ENCODE measurements at places on chromosomes 5 and 9. TPM values are rescaled to one million over a fixed set of nuclear protein-coding genes. Genes with fewer than 3 reads are reported as not detected.

DNA sequence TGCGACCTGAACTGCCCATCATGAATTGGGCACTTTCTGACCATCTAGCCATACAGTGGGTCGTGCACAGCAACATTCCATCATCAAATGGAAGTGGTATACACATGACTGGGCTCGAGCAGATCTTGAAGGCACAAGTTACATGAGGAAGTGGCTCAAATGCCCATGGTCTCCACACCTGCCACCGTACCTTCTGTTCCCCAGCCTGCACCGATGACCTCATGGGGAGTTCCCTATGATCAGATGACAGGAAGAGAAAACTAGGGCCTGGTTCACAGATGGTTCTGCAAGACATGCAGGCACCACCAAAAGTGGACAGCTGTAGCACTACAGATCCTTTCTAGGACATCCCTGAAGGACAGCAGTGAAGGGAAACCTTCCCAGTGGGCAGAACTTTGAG is 21.8 kb downstream of the MTMR12 start:
- H3K4me3 ChIP-seq, result no peak overlapping the region
- H3K27me3 ChIP-seq, result no peaks in the 10 kb centered on the region
- peaks cover 22% of the 10 kb centered on the region for H3K4me1 ChIP-seq
- DNase-seq, result no peak
- H3K27ac ChIP-seq, result no peak overlapping the region

GRCh38 chr9:70587201-70587600 is 172.7 kb upstream of the KLF9 start:
- DNase-seq, result no peak
- no peaks in the 10 kb centered on the region for H3K27me3 ChIP-seq
- no peaks in the 10 kb centered on the region for H3K36me3 ChIP-seq
- H3K4me1 ChIP-seq, result peaks cover 59% of the 10 kb centered on the region
- H3K27ac ChIP-seq, result peak overlapping the region; percentile 87

DNA sequence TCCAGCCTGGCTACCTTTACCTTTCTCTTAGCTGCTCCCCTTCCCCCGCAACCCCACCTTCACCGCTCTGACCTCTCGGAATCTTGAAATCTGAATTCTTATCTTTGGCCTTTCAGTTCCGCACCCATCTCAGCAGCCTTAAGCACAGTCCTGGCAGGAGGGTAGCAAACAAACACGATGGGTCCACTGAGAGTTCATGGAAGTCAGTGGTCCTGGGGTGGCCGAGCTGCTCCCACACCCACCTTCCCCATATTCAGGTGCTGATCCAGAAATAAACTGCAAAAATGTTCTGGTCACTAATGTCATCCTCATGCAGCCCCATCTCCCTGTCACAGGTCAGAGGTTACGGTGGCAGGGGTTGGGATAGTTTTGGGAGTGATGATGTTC is 59.6 kb upstream of the TBC1D2 start:
- H3K4me3 ChIP-seq, result no peak overlapping the region
- H3K27me3 ChIP-seq, result peaks cover 4% of the 10 kb centered on the region
- no peak for DNase-seq
- no peaks in the 10 kb centered on the region for H3K36me3 ChIP-seq
- H3K27ac ChIP-seq, result no peak overlapping the region

- H3K27ac ChIP-seq, result no peak overlapping the region
- no peaks in the 10 kb centered on the region for H3K36me3 ChIP-seq
- no peak for DNase-seq
- H3K4me1 ChIP-seq, result no peaks in the 10 kb centered on the region
- H3K27me3 ChIP-seq, result no peaks in the 10 kb centered on the region
- H3K4me3 ChIP-seq, result no peak overlapping the region
Measured at GRCh38 chr5:171481571-171482433, 62.4 kb downstream of the FGF18 start.

- no peaks in the 10 kb centered on the region for H3K36me3 ChIP-seq
- DNase-seq, result no peak
- H3K27me3 ChIP-seq, result no peaks in the 10 kb centered on the region
- H3K4me1 ChIP-seq, result peaks cover 16% of the 10 kb centered on the region
Measured at GRCh38 chr5:73747696-73748380, 121.8 kb downstream of the ARHGEF28 start.

GRCh38 chr9:107190061-107190935 is 92.8 kb upstream of the RAD23B start:
- no peak overlapping the region for H3K27ac ChIP-seq
- no peaks in the 10 kb centered on the region for H3K36me3 ChIP-seq
- DNase-seq, result no peak
- no peaks in the 10 kb centered on the region for H3K27me3 ChIP-seq

GRCh38 chr9:22623236-22623635 is 176.6 kb downstream of the DMRTA1 start:
- H3K36me3 ChIP-seq, result no peaks in the 10 kb centered on the region
- no peak for DNase-seq
- H3K27me3 ChIP-seq, result no peaks in the 10 kb centered on the region
- H3K4me1 ChIP-seq, result no peaks in the 10 kb centered on the region
- no peak overlapping the region for H3K27ac ChIP-seq

GRCh38 chr5:13253111-13253510 is 691.4 kb downstream of the DNAH5 start:
- no peaks in the 10 kb centered on the region for H3K27me3 ChIP-seq
- no peaks in the 10 kb centered on the region for H3K36me3 ChIP-seq
- no peak for DNase-seq
- no peaks in the 10 kb centered on the region for H3K4me1 ChIP-seq

- DNase-seq, result no peak
- H3K27me3 ChIP-seq, result no peaks in the 10 kb centered on the region
- no peaks in the 10 kb centered on the region for H3K36me3 ChIP-seq
- H3K4me3 ChIP-seq, result no peak overlapping the region
- no peak overlapping the region for H3K27ac ChIP-seq
Measured at GRCh38 chr9:136171009-136171800, 33.7 kb downstream of the LHX3 start.

- no peak overlapping the region for H3K4me3 ChIP-seq
- DNase-seq, result no peak
- no peaks in the 10 kb centered on the region for H3K27me3 ChIP-seq
- H3K27ac ChIP-seq, result no peak overlapping the region
Measured at GRCh38 chr5:65535529-65535987, 27.4 kb downstream of the CENPK start.

GRCh38 chr5:12870872-12871539 is 966.8 kb upstream of the CTNND2 start:
- H3K4me1 ChIP-seq, result no peaks in the 10 kb centered on the region
- H3K27ac ChIP-seq, result no peak overlapping the region
- H3K4me3 ChIP-seq, result no peak overlapping the region
- H3K36me3 ChIP-seq, result no peaks in the 10 kb centered on the region
- H3K27me3 ChIP-seq, result no peaks in the 10 kb centered on the region

DNA sequence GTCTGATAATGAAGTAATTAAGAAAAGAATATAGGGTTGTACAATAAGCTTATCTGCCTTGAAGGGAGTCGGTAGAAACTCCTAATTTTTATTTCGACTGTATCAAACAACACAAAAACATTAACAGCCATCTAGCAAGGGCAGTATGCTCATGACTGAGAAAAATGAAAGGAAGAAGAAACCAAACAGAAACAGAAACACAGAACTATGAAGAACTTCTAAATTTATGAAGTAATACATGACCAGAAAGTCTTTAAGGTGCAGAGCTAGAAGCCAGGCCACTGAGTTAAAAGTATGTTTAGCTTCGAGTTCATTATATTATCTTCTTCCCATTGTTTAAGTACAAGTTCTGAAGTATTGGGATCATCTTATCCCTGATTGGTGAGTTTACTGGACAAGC is 367.3 kb upstream of the C9orf72 start:
- DNase-seq, result no peak
- no peak overlapping the region for H3K4me3 ChIP-seq
- no peaks in the 10 kb centered on the region for H3K27me3 ChIP-seq
- H3K4me1 ChIP-seq, result no peaks in the 10 kb centered on the region
- H3K27ac ChIP-seq, result no peak overlapping the region

DNA sequence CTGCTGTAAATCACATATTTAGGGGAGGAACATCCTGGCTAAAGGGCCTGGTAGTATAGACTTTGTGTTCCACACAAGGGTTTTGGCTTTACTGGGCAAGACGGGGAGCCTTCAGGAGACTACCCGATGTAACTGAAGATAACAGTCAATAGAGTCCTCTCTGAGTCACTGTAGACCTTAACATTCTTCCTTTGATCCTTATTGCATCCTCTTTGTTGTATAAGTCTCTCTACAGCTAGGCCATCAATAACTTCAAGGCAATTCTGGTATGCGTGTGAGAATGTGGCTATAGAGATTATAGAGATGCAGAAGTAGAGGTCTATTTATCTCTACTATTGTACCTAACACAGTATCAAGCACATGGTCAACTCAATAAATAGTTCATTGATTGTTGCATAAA is 67.3 kb upstream of the STK32A start:
- no peak for DNase-seq
- H3K27ac ChIP-seq, result no peak overlapping the region
- no peak overlapping the region for H3K4me3 ChIP-seq

GRCh38 chr5:156328766-156329165 is 1.8 kb downstream of the SGCD start:
- H3K4me3 ChIP-seq, result peak overlapping the region; percentile 55
- peak overlapping the region; percentile 71 for H3K27ac ChIP-seq
- H3K27me3 ChIP-seq, result no peaks in the 10 kb centered on the region
- peaks cover 21% of the 10 kb centered on the region for H3K4me1 ChIP-seq

- H3K27ac ChIP-seq, result no peak overlapping the region
- H3K4me3 ChIP-seq, result no peak overlapping the region
- H3K27me3 ChIP-seq, result no peaks in the 10 kb centered on the region
- DNase-seq, result no peak
- H3K4me1 ChIP-seq, result peaks cover 12% of the 10 kb centered on the region
Measured at GRCh38 chr5:170554521-170555267, 50.9 kb downstream of the KCNIP1 start.

GRCh38 chr9:124500796-124501611 is 6.2 kb downstream of the NR5A1 start:
- DNase-seq, result no peak
- no peak overlapping the region for H3K27ac ChIP-seq
- H3K4me1 ChIP-seq, result peaks cover 18% of the 10 kb centered on the region

DNA sequence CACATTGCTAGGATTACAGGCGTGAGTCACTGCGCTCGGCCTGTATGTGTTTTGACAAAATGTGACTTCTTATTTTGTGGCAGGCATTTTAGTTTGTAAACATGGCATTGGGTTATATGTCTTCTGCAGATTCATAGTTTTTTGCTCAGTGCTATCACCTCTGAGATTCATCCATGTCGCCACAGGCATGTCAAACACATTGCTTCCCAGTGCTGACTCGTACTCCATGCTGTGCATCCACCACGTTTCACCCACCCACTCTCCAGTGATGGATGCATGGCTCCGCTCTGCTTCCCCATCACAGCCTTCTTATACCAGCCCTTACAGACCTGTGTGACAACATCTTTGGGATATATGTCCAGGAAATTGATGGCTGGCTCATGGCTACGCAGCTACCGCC is 158.8 kb downstream of the GAS1 start:
- DNase-seq, result no peak
- H3K27ac ChIP-seq, result no peak overlapping the region
- H3K4me3 ChIP-seq, result no peak overlapping the region
- H3K27me3 ChIP-seq, result no peaks in the 10 kb centered on the region

DNA sequence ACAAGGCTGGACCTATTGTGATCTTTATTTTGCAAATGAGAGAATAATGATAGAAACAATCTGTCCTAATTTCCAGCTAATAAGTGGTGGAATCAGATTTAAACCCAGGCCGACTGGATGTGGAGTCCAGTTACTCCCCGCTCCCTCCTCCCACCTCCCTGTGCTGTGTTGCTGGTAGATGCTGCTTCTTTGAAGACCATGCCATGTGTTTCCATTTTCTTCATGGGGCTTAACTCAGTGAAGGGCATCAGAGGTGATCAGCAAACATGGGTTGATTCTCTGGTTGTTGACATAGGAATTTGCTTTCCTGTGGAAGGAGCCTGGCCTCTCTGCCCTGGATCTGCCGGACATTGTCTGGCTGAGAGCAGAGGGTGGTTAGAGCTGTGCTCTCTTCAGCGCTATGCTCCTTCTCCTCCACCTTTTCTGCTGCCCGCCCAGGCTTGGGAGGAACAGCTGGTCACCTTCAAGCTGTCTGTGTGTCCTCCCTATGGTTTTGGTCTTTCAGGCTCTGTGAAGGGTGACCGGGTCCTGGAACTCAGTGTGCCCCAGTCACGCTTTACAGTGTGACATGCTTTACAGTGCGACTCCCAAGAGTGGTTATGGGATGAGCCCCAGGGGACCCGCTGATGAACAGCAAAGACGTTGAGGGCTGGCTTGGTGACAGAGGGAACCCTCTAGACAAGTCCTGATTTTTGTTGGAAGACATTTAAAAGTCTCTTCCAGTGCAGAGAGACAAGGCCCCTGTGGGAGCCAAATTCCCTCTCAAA is 68.4 kb upstream of the RPS23 start:
- peak overlapping the region; percentile 60 for H3K27ac ChIP-seq
- peaks cover 32% of the 10 kb centered on the region for H3K4me1 ChIP-seq
- H3K27me3 ChIP-seq, result no peaks in the 10 kb centered on the region
- no peaks in the 10 kb centered on the region for H3K36me3 ChIP-seq
- H3K4me3 ChIP-seq, result no peak overlapping the region
- no peak for DNase-seq

DNA sequence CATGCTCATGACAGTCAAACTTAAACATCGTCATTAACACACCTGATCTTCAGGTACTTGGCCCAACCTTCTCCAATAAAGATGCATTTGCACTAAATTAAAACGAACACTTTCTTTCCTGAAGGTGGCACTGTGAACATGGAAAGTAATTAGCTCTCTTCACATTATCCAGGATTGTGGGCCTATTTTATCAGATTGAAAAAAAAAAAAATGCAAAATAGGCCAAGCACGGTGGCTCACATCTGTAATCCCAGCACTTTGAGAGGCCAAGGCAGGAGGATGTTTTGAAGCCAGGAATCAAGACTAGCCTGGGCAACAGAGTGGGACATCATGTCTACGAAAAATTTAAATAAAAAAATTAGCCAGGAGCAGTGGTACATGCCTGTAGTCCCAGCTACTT is 14.4 kb upstream of the CDC20B start:
- no peaks in the 10 kb centered on the region for H3K27me3 ChIP-seq
- H3K27ac ChIP-seq, result no peak overlapping the region
- no peak overlapping the region for H3K4me3 ChIP-seq
- H3K4me1 ChIP-seq, result no peaks in the 10 kb centered on the region

FOXD4L3 gene
- total RNA-seq, result not detected

MARVELD2 gene
- total RNA-seq, result 2.3 TPM

RNF130 gene
- 42.9 TPM for total RNA-seq

CTSL gene
- total RNA-seq, result 169 TPM

SLC6A18 gene
- total RNA-seq, result not detected

TRIM14 gene
- 2.0 TPM for total RNA-seq

CXCL14 gene
- total RNA-seq, result 3.1 TPM

COL15A1 gene
- 38.2 TPM for total RNA-seq

OR1J2 gene
- not detected for total RNA-seq

SPAAR gene
- total RNA-seq, result 3.8 TPM

Measured in right atrium auricular region (tissue), 2 donors.